GOT3 (cell line): ENCODE measurements at places on chromosomes 7 and 10.

DNA sequence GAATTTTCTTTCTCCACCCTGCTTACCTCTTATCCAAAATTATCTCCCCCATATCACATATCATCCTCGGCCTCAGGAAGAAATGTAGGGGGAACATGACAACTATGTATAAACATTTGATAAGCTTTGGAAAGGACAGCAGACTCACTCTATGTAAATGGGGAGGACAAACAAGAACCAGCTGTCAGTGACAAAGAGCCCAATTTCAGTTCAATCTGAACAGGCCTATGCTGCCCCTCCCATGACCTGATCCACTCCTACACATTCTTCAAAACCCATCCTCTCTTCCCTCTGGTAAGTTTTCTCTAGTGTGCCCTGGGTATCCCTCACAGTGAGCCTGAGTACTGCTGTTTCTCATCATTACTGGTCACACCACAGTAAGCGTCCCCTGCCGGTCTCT, 20.8 kb downstream of the FZD9 start:
- DNase-seq: no peak

- DNase-seq: no peak
Measured at GRCh38 chr10:88200312-88201032, 337.0 kb downstream of the PTEN start.

DNA sequence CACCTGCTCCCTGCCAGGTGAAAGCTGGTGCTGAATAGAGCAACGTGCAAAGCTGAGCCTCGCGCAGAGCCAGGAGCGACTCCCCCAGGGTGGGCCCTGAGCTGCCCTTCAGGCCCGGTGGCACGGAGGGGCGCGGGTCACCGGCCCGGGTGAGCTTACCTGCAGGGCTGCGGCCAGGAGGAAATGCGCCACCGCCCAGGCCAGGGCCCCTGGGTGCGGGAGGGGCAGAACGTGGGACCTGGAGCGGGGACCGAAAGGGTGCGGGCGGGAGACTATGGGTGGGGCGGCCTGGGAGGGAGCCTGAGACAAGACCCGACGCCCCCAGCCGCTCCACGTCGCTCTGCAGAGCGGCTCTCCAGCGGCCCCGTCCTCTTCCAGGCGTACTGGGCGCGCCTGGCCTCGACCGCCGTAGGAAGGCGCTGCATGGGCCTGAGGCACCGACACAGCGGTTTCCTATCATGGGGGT, 122.1 kb downstream of the BTAF1 start:
- no peak for DNase-seq

DNA sequence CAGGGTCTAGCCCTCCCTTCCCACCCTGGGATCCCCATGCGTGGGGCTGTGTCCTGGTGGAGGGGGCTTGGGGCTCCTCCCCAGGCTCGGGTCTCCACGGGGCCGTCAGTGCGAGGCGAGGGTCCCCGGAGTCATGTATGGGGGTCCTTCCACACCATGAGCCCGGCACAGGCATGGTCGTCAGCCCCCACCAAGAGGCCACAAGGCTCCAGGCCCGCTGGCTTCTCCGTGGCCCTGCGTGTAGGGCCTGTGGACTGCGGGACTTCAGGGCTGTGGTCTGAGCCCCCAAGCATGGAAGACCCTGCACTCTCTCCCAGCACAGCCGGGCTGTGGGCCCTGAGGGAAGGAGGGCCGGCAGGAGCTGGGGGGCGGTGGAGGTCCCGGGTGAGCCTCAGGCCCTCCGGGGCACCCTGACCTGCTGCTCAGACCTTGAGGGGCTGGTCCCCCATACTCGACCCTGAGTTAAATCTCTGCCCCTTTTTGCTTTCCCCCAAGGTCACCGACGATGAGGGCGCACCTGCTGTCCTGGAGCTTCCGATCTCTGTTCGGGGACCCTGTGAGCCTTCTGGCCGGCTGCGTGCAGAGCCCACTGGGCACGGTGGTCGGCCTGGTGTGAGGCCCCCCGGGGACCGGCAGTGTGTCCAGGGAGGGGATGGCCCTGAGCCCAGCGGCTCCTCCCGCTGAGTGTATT, 19.7 kb downstream of the PWWP2B start:
- no peak for DNase-seq

DNA sequence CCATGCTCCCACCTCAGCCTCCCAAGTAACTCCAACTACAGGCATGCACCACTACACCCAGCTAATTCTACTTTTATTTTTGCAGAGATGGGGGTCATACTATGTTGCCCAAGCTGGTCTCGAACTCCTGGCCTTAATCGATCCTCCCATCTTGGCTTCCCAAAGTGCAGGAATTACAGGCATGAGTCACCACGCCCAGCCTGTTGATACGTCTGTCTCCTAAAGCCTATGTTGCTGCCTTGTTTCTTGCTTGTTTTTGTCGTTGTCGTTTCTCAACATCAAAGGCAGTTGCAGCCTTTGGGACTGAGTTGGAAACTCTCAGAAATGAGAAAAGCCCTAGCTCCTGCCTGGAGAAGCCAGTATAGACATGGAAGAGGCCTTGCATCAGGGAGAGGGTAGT, 49.9 kb downstream of the SORBS1 start:
- DNase-seq: no peak

DNA sequence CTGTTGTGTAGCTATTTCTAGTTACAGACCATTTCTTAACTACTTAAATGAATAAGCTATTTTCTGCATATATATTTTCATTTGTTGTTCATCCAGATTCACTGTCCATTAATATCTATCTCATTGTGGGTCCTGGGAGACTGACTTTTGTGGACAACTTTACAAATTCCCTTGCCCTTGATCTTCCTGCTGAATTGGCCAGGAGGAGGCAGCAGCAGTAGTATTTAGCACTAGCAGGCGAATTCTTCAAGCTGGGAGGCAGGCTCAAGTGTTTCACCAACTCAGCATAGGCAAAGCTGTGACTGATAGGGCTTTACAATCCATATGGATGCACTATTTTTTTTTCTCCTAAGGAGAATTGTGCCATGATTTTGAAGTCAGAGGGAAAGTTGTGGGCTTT, 461.0 kb upstream of the NRG3 start:
- no peak for DNase-seq

- no peak for DNase-seq
Measured at GRCh38 chr10:97131181-97131628, 54.6 kb downstream of the SLIT1 start.

DNA sequence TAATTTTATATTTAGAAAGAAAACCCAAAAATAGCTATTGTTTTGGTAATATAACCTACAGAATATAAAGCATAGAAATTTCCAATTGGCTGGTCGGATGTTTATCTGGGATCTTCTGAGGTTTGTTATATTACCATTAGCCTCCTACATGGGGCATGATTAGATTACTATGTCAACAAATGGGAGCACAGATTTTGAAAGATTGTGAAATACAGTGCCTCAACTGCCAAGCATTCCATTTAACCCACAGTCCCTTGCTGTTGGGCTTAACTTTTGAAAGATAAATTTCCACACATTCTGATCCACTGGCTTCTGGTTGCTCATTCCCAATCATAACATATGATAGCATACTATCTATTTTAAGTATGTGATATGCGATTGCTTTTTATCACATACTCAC, 455.4 kb upstream of the C7orf33 start:
- DNase-seq: no peak
